ENCODE measurements at places on chromosomes 7 and 10. TPM values are rescaled to one million over a fixed set of nuclear protein-coding genes. Genes with fewer than 3 reads are reported as not detected.

The HOXA3 gene
- not detected for total RNA-seq

The OR2A42 gene
- 0.15 TPM for total RNA-seq

The ASZ1 gene
- total RNA-seq = not detected

The SPDYE6 gene
- not detected for total RNA-seq

The SOSTDC1 gene
- total RNA-seq = 1.9 TPM

The GALNT17 gene
- 23.0 TPM for total RNA-seq

The BICC1 gene
- total RNA-seq = 0.25 TPM

The AGR3 gene
- not detected for total RNA-seq

The KIF20B gene
- 44.2 TPM for total RNA-seq

The PODXL gene
- total RNA-seq = 38.4 TPM

The PTER gene
- 9.4 TPM for total RNA-seq

The SFRP5 gene
- not detected for total RNA-seq

The NPTX2 gene
- total RNA-seq = 5.6 TPM

The CYP2C19 gene
- not detected for total RNA-seq

The MRC1 gene
- not detected for total RNA-seq

The PROSER2 gene
- total RNA-seq = 2.0 TPM

The EBLN1 gene
- total RNA-seq = not detected

The NYAP1 gene
- 1.2 TPM for total RNA-seq

The HOXA5 gene
- total RNA-seq = not detected

The CCZ1 gene
- 136 TPM for total RNA-seq

The CHCHD2 gene
- 70.5 TPM for total RNA-seq

The TLX1 gene
- not detected for total RNA-seq

The HBP1 gene
- total RNA-seq = 121 TPM

The TMEM229A gene
- 0.06 TPM for total RNA-seq

Measured in neural progenitor cell (in vitro differentiated cells).